SHP77 treated with DMSO at 0.1 percent for 48 hours (cell line): ENCODE measurements at places on chromosomes 12 and 14.

- DNase-seq: peak; percentile 28
Observed at GRCh38 chr14:66137081-66137480, 349.1 kb upstream of the CCDC196 start.

DNA sequence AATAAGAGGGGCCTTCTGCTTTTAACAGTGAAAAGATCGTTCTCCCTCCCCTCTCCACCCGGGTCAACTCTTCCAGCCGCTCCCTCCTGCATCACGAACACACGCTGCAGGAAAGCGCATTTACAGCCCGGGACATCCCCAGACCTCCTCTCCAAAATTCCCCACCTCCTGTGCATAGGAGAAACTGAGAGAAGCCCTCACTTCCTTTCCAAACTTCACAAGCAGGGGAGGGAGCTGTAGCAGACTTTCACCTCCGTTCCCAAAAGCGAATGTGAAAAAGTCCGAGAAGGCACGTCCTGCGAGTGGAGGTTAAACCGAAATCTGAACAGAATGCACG lies 513 bp downstream of the BCAT1 start:
- no peak for DNase-seq

- no peak for DNase-seq
Observed at GRCh38 chr12:95960241-95960640, 17.1 kb downstream of the AMDHD1 start.

GRCh38 chr14:52119030-52119429 lies 50.2 kb upstream of the NID2 start:
- DNase-seq: no peak

DNA sequence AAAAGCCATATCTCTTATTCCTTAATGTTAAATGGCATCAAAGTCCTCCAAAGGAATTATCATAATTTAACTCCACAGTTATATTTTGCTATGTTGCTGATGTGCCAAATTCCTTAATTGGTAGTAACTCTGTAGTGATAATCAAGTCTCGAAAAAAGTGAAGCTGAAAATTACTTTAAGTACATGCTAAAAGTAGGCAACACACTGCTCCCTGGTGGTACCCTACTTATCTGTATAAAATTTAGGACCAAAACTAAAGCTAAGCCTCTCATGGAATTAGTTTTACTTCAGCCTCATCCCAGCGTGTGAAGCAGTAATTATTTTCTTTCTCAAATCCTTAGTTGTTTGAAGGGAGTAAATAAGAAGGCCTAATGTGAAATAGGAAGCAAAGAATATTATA lies 132.8 kb downstream of the TTLL5 start:
- no peak for DNase-seq

DNA sequence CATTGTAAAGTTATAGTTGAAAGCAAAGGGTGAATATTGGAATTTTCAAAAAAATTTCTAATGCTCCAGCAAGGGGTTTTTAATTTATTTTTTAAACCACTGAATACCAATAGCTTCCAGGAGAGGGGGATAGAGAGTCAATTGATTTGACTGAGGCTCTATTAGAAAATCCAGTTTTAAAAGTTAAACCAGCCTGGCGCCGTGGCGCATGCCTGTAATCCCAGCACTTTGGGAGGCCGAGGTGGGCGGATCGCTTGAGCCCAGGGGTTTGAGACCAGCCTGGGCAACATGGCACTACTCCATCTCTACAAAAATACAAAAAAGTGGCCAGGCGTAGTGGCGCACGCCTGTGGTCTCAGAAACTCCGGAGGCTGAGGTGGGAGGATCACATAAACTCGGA lies 150.1 kb downstream of the SLC38A4 start:
- DNase-seq: no peak

GRCh38 chr12:30462249-30462648 lies 233.4 kb downstream of the IPO8 start:
- no peak for DNase-seq

DNA sequence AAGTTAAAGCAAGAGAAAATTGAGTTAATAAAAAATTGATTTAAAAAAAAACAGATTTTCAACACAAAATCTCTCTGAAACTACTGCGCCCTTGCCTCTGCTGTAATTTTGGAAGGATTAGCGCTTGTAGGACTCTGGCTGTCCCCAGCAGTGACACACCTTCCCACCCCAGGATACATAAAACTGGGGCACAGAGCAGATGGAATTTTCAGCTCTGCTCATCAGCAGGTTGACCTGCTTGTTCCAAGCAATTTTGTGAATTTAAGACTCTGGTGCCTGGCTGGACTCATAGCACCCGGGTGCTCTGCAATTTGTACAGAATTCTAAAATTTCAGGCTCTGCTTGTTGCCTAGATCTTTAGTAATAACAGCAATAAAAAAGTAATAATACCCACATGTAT lies 257.8 kb upstream of the GARIN6 start:
- DNase-seq: no peak

DNA sequence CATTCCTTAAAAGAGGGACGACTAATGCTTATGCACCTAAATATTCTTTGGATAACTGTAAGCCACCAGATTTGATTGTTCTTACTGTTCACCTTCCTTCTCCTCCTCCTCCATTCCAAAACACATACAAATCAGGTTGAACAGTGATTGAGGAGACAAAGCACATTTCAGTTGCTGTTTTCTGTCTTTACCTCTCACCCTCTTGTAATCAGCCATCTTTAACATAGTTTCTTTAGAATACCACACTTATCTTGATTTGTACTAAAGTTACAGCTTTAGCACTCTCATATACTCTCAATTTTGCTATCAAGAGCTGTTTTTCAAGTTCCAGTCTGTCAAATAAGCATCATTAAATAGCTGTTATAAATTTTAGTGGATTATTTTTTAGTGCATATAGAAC lies 338.3 kb upstream of the RGS6 start:
- no peak for DNase-seq

- peak; percentile 38 for DNase-seq
Observed at GRCh38 chr12:93135286-93136239, 206.5 kb upstream of the EEA1 start.

DNA sequence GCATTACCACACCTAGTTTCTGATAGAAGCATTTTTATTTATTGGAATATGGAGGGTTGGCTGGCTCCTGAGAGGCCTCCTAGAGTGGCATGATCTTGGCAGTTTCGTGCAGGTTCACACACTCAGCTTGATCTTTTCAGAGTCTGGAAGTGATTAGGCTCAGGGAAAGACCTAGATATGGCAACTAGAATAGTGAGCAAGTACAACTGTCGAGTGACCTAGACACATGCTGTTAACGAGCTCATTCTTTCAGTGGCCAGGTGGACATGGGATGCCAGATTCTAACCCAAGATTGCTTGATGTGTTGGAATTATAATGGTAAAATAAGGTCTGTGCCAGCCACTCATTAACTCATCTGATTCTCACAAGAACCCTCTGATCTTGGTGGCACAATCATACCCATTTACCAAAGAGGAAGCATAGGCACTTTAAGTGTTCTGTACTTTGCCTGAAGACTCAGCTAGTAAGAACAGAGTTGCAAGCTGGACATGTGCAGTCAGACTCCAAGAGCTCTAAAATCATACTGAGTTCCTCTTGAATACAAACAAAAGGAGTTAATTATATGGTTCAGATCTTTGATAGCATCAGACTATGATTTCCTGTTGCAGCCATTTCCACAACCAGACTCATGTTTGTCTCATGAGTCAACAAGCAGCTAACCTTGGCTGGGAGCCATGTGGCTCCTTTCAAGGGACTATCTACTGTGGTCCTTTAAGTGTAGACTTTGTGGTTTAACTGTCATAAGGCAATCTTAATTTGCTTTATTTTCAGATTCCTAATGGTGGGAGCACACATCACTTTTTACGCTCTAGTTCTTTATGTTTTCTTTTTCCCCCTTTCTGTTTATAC lies 144.2 kb downstream of the PLEKHA5 start:
- no peak for DNase-seq

- no peak for DNase-seq
Observed at GRCh38 chr12:101963697-101964096, 86.3 kb downstream of the DRAM1 start.

DNA sequence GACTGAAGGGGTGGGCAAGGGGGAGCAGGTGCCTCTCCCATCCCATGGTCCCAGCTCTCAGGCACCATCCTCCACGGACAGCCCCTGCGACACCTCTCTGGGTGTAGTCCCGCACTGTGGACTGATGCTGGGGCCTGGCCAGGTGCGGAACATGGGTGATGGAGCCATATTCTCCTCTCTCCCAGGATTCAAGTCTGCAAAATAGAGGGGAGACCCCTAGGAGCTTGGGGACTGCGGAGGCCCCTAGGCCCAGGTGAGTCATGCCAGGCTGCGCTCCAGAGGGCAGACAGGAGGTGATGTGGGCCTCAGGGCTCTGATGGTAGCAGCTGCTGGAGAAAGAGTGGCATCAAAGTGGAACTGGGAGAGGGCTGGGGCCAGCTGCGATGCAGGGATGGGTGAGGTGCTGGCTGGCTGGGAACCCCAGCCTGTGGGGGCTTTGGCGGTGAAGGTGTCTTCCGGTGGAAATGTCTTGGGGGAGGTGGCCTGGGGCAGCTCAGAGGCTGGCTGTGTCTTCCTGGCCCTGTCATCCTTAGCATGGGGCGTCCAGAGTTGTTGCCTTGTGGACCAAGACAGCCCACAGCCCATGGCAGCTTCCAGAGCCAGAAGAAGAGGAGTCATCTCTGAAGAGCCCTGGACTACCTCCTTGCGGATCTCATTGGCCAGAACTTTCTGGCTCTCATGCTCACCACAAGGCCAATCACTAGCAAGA lies 149.1 kb downstream of the KIF26A start:
- DNase-seq: no peak

DNA sequence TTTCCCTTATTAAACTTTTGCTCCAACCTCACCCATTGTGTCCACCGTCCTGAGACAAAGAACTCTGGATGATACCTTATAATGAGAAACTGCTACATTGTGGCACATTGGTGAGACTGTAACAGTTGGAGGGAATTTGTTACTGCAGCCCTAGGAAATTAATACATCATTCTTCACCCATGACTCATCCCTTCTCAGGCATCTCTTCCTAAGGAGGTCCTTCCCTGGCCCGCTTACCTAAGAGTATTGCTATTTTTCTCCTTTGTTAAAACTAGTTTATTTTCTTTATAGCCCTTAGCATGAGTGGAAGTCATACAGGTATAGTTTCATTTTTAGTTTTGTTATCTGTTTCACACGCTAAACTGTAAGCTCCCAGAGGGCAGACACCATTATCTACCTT lies 87.1 kb downstream of the TMEM260 start:
- no peak for DNase-seq

DNA sequence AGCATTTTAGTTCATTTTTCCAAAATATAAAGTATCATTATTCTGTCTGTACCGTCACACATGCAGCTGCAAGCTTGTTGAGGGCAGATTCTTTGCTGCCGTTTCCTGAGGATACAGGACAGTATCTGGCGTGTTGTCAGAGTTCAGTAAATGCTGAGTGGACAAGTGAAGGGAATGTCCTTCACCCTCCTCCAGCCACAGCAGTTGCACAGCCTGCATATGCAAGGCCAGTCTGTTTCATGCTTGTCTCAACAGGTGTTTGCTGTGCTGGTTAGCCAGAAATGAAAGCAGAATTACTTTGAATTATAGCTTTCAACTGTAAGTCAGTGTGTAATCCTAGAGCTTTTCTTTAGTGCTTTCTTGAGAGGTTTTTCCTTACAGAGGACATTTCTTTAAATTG lies 36.5 kb downstream of the TDP1 start:
- DNase-seq: no peak

GRCh38 chr12:50734409-50735263 lies 29.3 kb upstream of the ATF1 start:
- no peak for DNase-seq

GRCh38 chr12:107801150-107801549 lies 26.6 kb downstream of the ASCL4 start:
- DNase-seq: no peak

GRCh38 chr12:103833891-103834290 lies 7.1 kb downstream of the NT5DC3 start:
- DNase-seq: no peak

DNA sequence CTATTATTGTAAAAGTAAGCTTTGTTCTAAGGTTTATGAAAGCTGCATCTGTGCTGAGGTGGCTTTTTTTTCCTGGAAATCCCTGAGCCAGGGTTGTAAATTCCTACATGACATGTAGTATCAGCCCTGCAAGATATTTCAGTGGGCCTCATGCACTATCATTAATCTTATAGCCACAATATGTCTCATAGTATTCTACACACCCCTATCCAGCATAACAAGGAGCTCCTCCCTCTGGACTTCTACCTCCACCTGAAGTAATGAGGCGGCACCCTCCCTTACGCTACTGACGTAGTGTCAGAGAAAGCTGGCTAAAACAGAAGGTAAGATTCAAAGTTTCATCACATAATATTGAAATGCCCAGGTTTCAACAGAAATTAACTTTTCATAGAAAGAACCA lies 35.5 kb downstream of the SLC5A8 start:
- no peak for DNase-seq

DNA sequence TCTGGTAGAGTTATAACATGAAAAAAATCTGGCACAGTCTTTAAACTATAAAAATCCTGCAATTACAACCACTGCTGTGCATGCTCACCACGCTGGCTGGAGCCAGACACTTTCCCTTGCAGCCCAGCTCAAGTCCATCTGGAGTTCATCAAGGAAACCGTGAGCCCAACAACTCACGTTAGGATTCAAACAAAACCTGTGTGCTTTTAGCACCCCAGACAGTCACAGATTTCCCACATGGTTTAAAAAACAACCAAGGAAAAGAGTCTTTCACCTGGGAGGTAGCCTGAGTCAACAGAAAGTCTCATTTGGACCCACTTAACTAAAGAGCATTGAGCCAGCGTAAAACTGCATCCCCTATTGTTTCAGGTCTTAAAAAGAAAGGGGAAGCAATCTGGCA lies 4.7 kb downstream of the LRIG3 start:
- DNase-seq: peak; percentile 34

GRCh38 chr14:87877877-87878276 lies 115.1 kb downstream of the GALC start:
- no peak for DNase-seq

- DNase-seq: no peak
Observed at GRCh38 chr12:120879102-120879501, 25.1 kb downstream of the SPPL3 start.

DNA sequence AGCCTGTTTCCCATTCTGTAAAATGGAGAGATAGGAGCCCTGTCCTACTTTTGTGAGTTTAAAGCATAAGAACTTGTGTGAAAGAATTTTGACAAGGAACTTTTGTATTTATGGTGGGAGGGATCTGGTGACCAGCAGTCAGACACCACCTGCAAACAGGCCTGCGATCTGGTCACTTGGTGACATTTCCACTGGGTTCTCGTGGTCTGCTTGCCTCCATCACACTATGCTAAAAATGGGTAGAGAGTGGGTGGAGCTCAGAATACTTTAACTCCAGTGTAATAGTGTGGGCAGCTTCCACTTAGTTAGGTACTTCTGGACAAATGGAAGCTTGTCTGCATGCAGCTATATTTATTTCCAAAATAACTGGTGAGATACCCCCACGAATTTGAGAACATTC lies 26.5 kb upstream of the PLXNC1 start:
- no peak for DNase-seq

- no peak for DNase-seq
Observed at GRCh38 chr14:64953661-64954060, 11.1 kb upstream of the GPX2 start.
